Muscle of arm (tissue), 14 donors: ENCODE measurements at places on chromosomes 5 and 9. TPM values are rescaled to one million over a fixed set of nuclear protein-coding genes. Genes with fewer than 3 reads are reported as not detected.

Gene EXD3
- 8.2 TPM for polyA plus RNA-seq

Gene RNF183
- 0.45 TPM for polyA plus RNA-seq

Gene ADAMTSL1
- polyA plus RNA-seq = 8.4 TPM

GRCh38 chr5:136682986-136683385 lies 317.6 kb upstream of the TRPC7 start:
- no peak for DNase-seq

GRCh38 chr5:56507351-56507930 lies 274.3 kb upstream of the ANKRD55 start:
- no peak for DNase-seq

- no peak for DNase-seq
Measured at GRCh38 chr9:122144836-122145591, 14.6 kb downstream of the NDUFA8 start.

GRCh38 chr5:39031041-39031440 lies 43.2 kb downstream of the RICTOR start:
- DNase-seq = no peak
